ENCODE measurements at places on chromosomes 1 and 21.

- DNase-seq: no peak
Observed at GRCh38 chr1:223207293-223208066, 64.4 kb upstream of the TLR5 start.

GRCh38 chr1:188941986-188942385 lies 1535.7 kb downstream of the BRINP3 start:
- DNase-seq: no peak

GRCh38 chr1:161902182-161902581 lies 121.5 kb downstream of the OLFML2B start:
- DNase-seq: no peak

DNA sequence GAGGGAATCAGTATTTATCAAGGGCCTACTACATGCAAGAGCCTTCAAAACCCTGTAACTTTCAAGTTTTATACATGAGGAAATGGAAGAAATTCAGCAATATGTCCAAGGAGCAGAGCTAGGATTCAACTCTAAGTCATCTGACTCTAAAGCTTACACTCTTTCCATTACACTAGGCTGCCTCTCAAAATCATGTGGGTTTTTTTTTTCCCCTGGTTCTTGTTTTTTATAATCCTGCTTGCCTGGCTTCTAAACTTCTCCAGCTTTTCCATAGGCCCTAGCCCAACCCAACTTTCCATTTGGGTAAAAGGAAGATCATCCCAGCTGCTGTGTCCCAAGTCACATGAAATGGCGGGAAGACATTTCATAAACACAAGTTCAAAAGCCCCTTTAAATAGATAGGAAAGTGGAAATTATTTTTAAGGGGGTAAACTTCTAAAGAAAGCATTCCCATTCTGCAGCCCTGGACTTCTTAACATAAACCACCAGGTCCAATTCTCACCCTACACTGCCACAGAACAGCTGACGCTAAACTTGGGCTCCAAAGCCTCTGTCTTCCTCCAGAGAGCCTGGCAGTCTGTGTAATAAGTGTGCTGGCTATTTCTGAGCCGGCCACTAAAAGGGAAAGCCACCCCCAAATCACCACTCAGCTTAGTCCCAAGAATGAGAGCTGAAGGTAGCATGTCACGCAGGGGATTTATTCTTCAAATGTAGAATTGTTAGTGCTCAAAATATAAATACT lies 46.9 kb downstream of the ITPKB start:
- DNase-seq: no peak

- DNase-seq: no peak
Observed at GRCh38 chr1:27658951-27659496, 13.0 kb downstream of the IFI6 start.

GRCh38 chr1:19793360-19794046 lies 6.2 kb downstream of the TMCO4 start:
- no peak for DNase-seq

- no peak for DNase-seq
Observed at GRCh38 chr1:9835758-9836631, 12.2 kb upstream of the CLSTN1 start.

- no peak for DNase-seq
Observed at GRCh38 chr1:167922023-167922422, 8.1 kb upstream of the ADCY10 start.

DNA sequence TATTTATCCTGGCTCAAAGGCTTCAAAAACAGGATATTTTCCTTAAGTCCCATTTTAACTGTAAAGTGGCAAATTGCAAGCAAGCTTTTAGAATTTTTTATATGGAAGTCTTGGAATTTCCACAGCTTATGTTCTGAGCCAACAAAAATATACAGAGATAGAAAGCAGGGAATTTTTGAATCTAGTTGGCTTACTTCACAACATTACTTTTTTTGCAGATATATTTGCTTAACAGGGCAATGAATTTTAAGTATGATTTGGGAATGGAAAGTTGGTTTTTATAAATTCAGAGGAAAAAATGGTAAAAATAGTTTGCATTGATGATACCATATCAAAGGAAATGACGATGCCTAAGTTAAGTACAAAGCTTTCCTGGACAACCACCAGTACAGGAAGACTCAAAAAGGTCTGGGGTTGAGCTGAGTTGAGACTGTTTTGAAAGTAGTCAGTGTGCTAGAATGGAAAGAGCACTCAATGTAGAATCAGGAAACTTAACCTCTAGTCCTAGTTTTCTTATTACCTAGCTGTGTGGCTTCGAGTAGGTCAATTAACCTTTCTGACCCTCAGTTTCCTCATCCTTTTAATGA lies 11.0 kb upstream of the VCAM1 start:
- DNase-seq: no peak

DNA sequence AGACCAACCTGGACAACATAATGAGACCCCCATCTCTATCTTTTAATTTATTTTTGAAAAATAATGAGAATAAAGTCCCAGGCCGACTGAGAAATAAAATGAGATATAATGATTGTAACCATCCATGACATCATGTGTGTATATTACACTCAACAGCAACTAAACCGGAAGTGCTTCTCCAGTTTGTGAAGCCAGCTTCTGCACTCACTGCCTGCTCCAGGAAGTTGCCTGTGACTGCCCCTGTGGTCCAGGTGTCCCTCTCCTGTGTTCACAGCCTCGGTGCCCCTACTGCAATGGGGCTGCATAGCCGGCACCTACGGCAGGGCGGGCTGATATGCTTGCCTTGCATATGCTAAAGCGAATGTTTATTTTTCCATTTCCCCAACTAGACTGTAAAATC lies 68.3 kb downstream of the SSBP3 start:
- no peak for DNase-seq

DNA sequence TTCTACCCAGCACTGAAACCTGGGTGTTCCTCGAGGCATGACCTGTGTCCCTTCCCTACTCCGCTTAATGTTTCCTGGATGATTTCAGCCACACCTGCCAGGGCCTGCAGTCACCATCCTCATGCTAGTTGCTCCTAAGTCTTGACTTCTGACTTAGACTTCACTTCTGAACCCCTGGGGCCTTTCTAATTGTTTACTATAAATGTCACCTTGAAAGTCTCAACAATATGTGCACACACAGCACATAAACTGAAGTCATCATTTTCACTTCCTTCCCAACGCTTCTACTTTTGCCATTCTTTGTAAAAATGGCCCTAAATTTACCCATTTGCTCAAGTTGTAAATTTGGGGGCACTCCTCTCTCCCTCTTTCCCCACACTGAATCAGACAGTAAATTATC lies 141.1 kb downstream of the DYRK1A start:
- DNase-seq: no peak

- no peak for DNase-seq
Observed at GRCh38 chr1:33306653-33307493, 14.0 kb downstream of the A3GALT2 start.

DNA sequence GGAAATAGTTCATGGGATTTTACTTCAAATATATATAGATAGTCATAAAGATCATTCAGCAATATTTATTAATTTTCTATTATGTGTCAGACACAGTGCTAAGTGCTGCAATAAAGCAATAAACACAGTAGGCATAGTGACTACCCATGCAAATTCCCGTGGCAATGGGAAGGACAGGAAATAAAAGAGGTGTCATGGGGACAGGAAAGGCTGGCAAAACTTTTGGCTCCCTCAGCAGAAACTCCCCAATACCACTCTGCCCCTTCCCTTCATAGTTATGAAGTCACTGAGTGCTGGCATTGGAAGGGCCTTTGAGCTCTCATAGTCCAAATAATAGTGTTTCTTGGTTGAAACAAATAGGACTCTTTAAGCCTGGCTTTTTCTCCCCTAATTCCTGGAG lies 104.4 kb upstream of the DPT start:
- DNase-seq: no peak

GRCh38 chr1:181089017-181089675 lies 646 bp downstream of the IER5 start:
- DNase-seq: no peak

DNA sequence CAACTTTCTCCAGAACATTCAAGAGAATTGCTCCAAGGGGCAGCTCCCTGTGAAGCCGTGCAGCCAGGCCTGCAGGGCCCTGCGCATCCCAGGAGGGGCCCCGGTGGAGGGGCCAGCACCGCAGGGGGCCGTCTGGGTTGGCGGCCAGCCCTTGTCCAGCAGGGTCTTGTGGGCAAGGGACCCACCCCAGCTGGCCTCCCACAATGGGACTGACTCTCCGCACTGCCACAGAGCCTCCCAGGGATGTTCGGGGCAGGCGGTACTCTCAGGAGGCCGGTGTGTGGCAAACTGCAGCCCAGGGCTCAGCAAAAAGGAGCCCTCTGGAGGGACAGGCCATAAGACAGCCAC lies 68.2 kb upstream of the COL6A1 start:
- no peak for DNase-seq

DNA sequence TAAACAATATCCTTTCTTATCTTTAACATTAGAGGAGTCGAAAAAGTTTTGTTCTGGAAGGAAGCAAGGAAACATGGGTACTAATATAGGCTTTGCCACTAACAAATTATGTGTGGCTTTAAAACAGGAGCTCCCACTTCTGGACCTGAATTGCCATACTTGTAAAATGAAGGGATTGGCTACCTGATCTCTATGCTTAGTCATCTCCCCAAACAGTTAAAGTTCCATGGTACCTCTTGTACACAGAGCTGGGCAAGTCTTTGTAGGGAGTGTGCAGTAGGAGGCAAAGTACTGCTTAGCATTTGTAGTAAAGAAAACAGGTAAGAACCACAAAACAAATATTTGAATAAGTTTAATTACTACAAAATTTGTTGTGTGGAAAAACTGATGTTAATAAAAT lies 81.3 kb downstream of the MAST2 start:
- DNase-seq: no peak

- no peak for DNase-seq
Observed at GRCh38 chr1:35120458-35121133, 41.4 kb downstream of the ZMYM1 start.

- DNase-seq: no peak
Observed at GRCh38 chr1:27391511-27392095, 819 bp upstream of the GPR3 start.

GRCh38 chr1:160032165-160032820 lies 503 bp upstream of the PIGM start:
- no peak for DNase-seq

DNA sequence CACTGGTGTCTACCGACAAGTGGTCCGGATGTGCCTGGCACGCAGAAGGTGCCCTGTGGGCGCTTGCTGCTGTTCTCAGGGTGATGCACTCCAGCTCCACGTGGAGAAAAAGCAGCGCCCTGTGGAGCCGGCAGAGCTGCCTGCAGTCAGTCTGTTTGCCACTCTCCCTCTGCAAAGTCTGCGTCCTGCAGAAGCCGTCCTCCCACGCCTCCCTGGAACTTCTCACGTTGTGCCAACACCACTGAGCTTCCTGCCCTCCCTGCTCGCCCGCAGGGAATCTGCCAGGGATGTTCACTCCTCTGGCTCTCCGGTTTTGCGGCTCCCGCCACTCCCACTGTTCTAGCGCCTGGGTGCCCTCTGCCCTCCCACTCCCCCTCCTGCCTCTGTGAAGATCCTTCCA lies 19.8 kb upstream of the UBXN10 start:
- no peak for DNase-seq

DNA sequence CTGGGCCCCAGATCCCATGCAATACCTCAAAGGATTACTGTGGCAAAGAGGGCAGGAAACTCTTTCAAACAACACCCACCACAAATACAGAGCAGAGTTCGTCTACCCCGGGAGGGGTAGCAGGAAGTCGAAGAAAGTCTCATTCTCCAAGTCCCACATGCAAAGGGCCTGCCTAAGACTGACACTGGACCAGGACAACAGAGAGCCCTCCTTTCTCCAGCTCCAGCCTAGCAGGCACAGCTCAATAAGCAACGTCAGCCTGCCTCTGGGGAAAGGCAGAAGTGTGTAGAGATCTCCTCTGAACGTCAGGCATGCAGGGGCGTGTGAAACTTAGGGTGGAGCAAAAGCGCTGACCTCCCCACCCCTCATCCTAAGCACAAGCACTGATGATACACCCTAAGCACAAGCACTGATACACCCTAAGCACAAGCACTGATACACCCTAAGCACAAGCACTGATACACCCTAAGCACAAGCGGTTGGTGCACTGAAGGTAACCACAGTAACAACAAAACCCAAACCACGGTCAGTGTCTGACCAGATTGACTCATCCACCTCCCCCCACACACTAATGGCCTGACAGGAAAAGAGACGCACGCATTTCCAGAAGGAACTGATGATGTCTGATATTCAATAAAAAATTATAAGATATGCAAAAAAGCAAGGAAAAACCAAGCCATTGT lies 1.3 kb downstream of the KRTAP12-3 start:
- DNase-seq: no peak

DNA sequence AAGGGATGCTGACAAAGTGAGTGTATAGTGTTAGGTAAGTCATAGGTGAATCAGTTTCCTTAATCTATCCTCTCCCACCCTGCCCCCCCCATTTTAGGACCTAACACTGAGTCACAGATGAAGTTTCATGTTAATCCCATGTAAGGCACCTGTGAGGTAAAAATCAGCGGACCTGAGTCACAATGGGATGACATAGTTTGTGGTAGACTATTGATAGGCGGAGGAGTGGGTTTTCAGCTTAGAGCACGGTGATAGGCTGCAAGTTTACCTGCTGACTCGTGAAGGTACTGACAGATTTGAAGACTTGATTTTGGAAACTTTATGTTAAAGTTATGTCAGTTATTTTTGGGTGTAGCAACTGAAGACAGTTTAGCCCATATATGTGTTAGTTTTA lies 1.7 kb downstream of the TOR1AIP1 start:
- DNase-seq: no peak

- DNase-seq: no peak
Observed at GRCh38 chr1:162212713-162213112, 143.2 kb downstream of the NOS1AP start.

- DNase-seq: no peak
Observed at GRCh38 chr1:14253676-14254075, 344.8 kb upstream of the KAZN start.

DNA sequence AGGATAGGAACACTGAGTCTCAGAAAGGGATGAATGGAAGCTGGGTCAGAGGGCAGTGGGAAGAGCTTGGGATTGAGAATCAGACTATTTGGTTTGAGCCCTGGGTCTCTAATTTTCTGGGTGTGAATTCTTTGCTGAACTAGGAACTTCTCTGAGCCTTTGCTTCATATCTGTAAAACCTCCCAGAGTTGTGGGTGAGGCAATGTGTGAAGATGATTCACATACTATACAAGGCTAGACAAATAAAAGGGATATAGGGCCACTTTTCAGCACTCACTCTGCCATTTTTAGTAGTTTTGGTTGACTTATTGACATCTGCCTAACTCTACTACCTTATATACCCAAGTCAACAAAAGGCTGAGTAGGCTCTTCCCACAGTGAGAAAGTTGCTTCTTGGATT lies 77.7 kb upstream of the JUN start:
- no peak for DNase-seq

- no peak for DNase-seq
Observed at GRCh38 chr1:119633575-119633974, 14.5 kb downstream of the ZNF697 start.

DNA sequence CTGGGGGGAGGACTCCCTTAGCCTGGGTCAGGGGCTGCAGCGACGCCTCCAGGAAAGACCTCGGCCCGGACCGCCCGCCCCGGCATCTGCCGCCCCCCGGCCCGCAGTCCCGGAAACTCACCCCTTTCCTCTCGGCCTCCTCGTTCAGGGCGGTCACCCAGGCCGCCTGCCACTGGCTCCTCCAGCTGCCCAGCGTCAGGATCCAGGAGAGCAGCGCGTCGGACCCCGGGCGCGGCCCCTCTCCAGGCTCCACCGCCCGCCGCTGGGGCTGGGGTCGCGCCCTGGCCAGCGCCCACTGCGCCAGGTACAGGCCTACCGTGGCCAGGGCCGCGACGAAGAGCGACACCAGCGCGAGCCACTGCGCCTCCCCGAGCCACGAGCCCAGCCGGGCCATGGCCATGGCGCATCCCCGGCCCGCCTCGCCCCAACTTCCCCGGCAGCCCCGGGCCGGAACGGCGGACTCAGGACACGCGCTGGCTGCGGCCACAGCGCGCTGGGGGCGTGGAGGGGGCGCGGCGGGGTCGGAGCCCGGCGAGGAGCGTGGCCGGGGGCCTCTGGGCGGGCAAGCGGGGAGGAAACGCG lies 478 bp downstream of the C2CD2 start:
- DNase-seq: no peak

Data from left forelimb (tissue), 1 donor.